DMS153 (cell line): ENCODE measurements at places on chromosomes 7 and 10.
A peak's percentile ranks its signal among the peaks of the same experiment; 100 is the strongest.

DNA sequence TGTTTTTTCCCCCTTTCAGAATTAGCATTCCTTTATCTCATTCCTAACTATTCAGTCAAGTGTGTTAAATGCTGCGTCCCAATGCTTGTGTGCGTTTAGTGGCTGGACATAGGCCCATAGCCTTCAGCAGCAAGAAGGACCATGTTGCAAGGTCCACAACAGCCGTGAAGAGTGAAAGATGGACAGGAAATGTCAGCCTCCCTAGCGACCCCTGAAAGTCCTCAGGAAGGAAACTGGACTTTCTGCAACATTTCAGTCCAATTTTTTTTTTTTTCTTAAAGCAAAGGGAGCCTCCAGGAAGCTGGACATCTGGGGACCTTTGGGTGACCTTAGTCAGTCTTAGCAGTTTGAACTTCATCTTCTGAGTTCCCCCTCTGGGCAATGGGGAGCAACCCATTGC, 550.7 kb upstream of the MGMT start:
- no peak for DNase-seq

GRCh38 chr10:6877336-6877721, 297.3 kb upstream of the PRKCQ start:
- DNase-seq = no peak

GRCh38 chr10:130491693-130492050, 355.5 kb downstream of the GLRX3 start:
- peak; percentile 78 for DNase-seq

GRCh38 chr7:117802660-117803059, 70.6 kb downstream of the CTTNBP2 start:
- no peak for DNase-seq

DNA sequence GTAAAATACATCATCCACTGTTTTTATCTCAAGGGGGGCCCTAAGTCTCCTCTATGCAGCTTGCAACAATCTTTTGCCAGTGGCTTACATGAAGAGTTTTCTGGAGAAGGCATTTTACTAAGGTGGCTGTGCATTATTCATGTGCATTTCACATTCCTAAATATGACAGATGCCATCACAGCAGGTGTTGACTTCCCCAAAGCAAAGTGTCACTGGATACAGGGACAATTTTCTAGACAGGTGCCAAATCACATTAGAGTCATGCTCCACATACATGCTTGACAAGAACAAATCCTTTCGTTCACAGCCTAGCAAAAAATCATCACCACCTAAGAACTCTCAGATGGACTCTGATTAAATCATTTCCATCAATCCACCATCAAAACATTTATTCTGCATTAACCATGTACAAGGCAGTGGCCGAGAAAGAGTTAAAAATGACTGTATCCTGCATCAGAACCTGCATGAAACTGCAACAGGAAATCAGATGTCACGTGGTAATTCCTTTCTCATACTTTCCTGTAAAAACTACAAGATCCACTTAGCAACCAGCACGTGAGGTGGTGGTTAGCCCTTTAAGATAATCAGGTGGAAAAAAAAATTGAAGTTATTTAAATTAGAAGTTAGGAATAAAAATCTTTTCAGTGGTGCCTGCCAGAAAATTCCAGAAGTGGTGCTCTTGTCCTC, 88.2 kb upstream of the AFAP1L2 start:
- DNase-seq = no peak

GRCh38 chr10:101769541-101770180, 6.3 kb downstream of the FGF8 start:
- DNase-seq = no peak

- DNase-seq = no peak
Observed at GRCh38 chr7:99639267-99639666, 22.5 kb downstream of the ZSCAN25 start.

DNA sequence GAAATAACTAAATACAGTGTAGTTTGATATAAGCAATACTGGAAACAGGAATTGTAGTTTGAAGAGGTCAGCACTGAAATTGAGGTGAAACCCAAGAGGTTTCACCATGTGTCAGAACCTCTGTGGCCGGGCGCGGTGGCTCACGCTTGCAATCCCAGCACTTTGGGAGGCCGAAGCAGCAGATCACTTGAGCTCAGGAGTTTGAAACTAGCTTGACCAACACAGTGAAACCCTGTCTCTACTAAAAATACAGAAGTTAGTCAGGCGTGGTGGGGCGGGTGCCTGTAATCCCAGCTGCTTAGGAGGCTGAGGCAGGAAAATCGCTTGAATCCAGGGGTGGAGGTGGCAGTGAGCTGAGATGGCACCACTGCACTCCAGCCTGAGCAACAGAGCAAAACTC, 13.7 kb downstream of the AHCYL2 start:
- DNase-seq = no peak

GRCh38 chr10:93875032-93875358, 18.8 kb upstream of the SLC35G1 start:
- DNase-seq = no peak

DNA sequence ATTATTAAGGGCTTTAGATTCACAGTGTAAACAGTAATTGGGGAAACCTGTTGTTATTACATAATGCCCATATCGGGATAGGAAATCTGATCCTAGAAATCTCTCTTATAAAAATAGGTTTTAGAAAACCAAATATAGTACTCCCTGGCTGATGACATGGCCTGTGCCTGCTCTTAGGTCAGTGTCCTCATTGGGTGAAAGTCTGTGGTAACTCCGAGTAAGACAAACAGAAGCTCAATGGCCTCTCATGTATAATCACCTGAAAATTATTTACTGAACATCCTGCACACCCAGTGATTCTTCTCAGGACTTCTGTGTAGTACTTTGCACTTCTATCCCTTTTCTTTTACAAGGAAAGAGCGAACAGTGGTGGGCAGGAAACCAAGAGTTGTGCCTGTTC, 37.8 kb downstream of the SEM1 start:
- peak; percentile 33 for DNase-seq

DNA sequence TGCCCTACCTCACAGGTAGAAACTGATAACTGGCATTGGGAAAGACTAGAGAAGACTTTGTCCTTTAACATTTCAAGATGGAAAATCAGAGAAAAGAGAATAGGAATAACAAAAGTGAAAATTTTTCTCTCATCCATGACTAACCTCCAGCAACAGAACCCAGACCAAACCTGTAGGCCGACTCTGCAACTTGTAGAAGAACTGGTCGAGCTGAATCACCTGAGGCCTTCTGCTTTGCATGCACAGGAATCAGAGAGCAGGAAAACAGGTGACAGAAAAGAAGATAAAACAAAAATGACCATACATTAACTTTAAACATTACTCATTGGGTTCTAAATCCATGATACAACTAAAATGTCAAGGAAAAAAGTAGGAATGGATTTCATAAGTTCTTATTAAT, 137.1 kb downstream of the SLC25A13 start:
- no peak for DNase-seq

- DNase-seq = no peak
Observed at GRCh38 chr10:62459072-62459471, 84.9 kb downstream of the ZNF365 start.

DNA sequence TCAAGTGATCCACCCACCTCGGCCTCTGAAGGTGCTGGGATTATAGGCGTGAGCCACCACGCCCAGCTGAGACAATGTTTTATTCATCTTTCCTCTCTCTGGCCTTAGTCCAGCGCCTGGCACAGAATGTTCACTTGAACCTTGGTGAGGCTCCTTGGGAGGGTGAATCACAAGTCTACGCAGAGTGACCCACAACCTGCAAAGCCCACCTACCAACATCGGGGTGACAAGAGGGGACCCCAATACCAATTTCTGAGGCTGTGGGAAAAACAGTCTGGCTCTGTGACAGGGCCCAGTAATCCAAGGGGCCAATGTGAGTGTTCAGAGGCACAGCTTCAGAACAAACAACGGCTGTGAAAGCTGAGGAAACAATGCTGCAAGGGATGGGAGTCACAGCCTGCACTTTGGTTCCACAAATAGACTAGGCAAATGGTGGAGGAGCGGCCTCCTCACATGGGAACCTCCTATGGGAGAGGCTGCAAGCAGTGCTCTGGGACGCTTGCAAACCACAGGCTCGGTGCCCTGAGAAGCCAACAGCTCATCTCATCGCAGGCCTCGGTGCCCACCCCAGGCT, 5.6 kb upstream of the MALSU1 start:
- no peak for DNase-seq

DNA sequence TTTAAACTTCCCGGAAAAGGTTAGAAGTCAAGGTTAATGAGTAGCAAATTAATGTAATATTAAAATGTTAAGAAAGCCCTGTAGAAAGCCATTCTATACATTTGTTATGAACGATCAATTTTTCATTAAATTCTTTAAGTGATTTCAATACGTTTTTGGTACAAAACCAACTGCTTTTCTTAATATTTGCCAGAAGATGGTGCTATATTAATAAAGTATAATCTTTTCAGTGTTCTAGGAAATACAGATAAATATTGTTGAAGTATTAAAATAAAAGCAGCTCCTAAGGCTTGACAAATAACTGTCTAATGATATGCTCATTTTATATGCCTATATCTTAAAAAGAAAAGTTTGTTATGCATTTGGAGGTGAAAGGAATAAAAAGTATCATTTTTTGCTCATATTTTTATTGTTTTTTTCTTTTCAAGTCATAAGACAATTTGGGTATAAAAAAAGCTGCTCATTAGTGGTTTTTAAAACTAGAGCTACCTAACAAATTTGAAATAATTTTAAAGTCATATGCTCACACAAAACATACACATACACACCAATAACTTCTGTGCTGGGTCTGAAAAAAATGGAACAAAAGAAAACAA, 130.3 kb upstream of the POT1 start:
- DNase-seq = no peak

DNA sequence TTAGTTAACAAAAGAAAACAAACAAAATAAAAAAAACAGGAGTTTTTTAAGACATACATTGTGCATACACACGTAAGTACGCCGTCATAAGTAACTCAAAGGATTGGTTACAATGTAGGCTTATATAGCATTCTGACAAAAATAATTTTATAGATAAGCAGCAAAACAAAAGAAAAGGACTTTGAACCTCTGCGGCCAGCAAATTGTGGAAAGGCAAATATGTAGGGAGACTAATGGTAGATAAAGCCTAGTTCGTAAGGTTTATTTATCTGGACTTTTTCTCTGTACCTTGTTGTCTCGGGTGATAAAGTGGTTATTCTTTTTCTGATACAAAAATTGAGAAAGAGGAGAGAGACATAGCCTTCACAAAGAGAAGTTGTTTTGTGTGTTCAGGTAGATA, 891.9 kb downstream of the CNTNAP2 start:
- DNase-seq = no peak

GRCh38 chr7:85479918-85480643, 293.2 kb upstream of the SEMA3D start:
- no peak for DNase-seq

DNA sequence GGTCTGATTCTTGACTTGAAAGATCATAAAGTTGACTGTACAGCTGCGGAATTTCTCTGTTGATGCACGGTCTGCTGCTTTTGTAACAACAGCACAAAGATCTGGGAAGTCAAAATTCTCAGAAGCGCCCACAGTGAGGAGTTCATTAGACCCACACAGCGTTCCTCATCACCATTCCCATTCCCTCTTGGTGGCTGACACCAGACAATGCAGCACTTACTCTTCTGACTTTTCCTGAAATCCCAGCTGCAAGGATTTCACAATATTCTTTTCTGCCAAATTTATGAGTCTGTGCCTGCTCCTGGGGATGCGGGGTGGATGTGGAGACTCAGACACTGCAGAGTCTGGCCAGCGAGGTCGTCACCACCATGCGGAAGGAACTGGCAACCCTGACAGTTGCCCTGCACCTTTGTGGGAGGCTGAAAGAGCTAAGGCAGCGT, 233.9 kb downstream of the FANK1 start:
- DNase-seq = no peak
